ENCODE measurements at places on chromosomes 16 and 17.

- no peak for DNase-seq
Measured at GRCh38 chr17:19342611-19343255, 19.8 kb downstream of the B9D1 start.

GRCh38 chr16:67954421-67955196 lies 10.7 kb upstream of the LCAT start:
- DNase-seq: no peak

DNA sequence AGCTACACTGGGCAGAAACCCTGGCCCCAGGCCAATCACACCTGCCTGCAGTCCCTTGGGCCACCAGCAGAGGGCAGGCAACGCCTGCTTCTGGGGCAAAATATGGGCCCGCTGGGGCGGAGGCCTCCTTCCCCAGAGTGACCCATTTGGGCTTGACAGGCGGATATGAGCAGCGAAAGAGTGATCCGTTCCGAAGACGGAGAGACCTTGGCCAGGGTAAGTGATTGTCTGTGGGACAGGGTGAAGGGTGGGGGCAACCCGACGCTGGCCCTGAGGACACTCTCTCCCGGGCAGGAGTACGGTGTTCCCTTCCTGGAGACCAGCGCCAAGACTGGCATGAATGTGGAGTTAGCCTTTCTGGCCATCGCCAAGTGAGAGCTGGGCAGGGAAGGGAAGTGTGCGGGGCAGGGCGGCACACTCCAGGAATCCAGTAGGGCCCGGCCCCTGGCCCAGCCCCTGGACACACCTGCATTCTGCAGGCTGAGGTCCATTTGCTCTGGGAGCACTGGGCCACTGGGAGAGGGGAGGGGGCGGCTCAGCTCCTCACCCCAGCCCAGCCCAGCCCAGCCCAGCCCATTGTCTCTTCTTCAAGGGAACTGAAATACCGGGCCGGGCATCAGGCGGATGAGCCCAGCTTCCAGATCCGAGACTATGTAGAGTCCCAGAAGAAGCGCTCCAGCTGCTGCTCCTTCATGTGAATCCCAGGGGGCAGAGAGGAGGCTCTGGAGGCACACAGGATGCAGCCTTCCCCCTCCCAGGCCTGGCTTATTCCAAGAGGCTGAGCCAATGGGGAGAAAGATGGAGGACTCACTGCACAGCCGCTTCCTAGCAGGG lies 3.5 kb upstream of the NHERF1 start:
- peak; percentile 88 for DNase-seq

DNA sequence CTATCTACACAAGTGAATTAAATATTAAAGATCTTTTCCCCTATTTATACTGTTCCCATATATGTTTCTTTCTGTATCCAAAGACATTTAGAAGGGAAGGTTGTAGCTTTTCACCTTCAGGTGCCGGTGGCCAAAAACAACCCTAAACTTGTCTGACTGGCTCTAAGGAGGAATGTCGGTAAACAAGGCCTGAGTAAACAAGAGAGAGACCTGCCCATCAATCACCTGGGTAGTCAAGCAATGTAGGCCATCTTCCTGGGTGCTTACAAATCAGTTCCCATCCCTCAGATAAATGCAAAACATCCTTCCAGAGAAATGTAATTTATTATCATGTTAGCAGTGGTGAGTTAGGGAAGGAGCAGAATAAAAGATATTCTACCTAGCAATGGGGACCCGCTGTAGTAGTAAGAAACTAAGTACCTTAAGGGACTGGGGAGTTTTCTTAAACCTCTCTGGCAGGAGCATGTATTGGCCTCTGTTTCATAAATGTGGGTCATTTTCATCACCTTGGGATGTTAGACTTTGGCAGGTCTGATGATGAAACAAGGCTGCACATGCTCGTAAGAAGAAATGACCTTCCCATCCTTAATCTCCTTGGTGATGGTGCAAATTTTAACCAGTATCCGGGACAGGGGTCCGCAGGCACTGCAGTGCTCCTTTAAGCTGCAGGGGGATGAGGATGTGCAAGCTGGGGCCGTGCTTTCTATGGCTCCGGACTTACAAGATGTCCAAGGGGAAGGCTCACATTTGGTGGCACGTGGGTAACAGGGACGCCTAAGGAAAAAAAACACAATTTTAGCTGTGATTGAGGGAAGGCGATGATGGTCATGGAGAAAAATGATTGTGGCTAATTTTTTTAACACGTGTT lies 8.4 kb downstream of the KRT39 start:
- DNase-seq: no peak

DNA sequence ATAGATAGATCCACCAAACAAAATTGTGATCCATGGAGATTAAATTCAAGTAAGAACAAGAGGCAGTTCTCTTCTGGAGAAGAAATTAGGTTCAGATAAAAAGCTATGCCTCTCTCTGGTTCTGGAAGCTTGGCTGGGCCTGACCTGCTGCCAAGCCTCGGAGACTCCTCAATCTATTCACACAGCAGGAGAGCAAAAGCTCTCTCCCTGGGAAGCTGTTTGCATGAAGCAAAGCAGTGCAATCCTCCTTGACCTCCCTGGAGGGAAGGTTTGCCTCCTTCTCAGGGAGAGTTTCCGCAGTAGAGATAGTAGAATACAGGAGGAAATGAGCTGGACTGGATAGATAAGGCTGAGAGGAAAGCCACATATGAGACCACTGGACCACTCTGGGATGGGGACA lies 78.1 kb upstream of the GNAO1 start:
- no peak for DNase-seq

GRCh38 chr16:23020084-23020483 lies 129.2 kb downstream of the USP31 start:
- DNase-seq: no peak

GRCh38 chr16:81938326-81939163 lies 72.7 kb downstream of the SDR42E1 start:
- no peak for DNase-seq

DNA sequence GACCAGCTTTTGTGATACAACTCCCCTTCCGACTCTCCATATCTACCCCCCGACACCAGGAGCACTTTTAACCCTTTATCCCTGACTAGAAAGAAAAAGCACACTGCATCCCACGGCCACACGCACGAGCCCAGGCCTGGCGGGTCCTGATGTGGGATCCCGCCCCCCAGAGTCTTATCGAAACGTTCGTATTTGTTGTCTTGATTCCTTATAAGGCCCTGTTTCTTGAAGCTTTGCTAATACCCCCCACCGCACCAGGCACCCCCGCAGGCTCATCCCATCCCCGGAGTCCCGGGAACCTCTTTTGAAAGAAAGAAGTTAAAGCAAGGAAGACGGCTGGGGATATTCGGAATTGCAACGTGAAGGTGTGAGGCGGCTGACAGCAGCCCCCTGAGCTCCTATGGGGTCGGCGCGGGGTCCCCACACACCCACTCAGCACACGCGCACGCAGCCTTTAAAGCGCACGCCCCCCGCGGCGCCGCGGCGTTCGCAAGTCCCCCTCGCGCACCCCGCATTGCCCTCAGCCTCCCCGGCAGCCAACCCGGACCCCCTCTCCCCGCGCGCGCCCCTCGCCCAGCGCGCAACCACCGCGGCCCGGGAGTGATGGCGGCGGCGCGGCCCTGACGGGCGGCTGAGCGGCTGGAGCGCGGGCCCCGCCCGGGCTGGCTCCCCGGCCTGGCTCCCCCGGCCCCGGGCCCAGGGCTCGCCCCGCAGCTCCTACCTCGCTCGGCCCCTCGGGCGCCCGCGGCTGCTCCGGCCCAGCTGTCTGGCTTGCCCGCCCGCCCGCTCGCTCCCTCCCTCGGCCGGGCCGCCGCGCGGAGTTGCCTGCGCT lies 448 bp downstream of the STAT5B start:
- peak; percentile 46 for DNase-seq

DNA sequence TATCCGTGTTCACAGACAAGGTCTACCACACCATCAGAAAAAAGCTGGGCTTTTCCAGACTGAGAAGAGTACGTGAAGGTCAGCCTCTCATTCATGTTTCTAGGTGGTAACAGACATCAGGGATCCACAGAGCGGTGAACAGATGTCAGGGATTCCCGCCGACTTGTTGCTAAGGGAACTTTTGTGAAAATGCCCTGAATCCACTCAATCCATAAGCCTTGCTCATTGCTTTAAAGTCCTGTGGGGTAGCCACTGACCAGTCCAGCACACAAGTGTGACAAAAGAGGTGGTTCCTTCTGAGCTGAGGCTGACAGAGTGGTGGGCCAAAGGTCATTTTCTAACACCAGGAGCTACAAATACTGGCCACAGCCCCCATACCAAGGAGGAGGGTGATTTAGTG lies 5.9 kb downstream of the GAS7 start:
- no peak for DNase-seq

DNA sequence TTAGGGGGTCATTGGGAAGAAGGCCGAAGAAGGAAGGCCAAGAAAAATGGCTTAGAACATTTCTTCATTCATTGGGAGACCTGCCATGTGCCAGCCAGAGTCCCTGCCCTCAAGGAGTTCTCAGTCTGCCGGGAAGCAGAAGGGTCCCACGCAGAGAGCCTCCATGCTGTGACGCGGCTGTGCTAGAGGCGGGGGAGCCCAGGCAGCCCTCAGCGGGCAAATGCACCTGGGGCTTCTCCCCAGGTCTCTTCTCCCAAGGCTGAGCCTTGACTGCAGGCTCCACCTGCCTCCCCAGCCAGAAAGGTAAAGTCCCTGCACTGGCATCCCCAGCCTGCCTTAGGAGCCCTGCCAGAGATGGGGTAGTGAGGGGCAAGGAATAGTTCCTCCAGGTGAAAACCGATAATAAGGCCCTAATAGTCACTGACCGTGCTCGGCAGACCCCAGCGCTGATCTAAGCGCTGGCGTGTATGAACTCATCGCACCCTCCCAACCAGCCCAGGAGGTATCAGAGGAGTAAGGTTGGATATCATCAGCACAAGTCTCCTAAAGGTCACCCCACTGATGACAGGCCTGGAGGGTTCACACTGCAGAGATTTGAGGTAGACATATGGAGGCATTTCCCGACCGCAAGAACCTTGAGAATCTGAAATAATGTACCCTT lies 6.0 kb upstream of the CDR2L start:
- DNase-seq: no peak

DNA sequence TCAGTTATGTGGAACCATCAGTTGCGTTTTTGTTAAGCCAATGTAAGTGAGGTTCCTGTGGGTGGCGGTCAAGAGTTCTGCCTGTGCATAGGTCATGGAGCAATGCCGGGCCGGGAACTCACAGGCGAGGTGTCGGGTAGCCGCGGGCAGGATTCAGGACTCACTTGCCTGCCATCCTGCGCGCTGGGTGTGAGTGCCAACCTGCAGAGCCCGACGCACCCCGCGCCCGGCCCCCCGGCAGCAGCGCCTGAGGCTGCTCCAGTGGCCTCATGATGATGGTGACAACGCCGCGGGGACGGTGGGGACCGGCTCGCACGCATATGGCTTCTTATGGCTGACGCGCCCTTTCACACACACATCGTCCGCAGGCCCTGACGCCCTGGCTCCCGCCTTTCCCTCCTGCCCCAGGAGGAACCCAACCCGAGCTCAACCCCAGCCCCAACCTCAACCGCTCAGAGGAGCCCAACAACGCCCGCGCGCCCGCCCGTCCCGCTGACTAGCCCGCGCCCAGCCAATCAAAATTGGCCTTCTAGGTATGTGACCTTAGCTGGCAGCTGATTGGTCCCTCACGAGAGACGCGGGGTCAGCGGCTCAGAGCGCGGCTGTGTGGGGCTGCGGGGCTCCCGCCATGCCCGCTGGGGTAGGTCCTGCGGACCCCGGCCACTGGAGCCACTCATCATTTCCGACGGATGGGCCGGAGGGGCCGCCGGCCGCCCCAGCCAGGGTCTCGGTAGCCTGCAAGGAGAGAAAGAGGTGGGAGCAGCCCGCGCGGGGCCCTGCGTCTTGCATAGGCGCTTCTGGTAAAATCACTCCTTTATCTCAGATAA lies at the start of gene C16orf95:
C16orf95 (minus strand) TSS at position 470 of the 827 bp plus-strand sequence; CDS start at position 320, 150 bp downstream.
- DNase-seq: peak; percentile 100

DNA sequence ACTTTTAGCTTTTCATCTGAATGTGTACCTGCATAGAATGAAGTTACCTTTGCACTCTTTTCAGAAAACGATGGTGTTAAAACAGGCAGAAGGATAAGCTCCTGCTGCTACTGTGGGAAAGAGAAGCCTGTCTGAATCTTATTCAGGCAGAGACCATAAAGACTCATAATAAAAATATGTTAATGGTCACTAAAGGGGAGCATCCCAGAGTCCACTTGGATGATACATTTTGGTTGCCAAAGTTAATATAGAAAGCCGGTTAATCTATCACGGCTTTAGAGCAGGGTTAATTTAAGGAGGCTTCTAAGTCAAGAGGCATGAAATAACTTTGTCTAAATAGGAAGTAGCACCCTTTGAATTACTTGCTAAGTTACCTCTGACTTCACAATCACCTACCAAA lies 2.9 kb downstream of the MARCHF10 start:
- no peak for DNase-seq

- no peak for DNase-seq
Measured at GRCh38 chr17:72852277-72852938, 240.1 kb downstream of the SLC39A11 start.

GRCh38 chr16:46777804-46778203 lies 29.7 kb upstream of the MYLK3 start:
- DNase-seq: no peak

GRCh38 chr16:17026600-17027242 lies 444.0 kb downstream of the XYLT1 start:
- no peak for DNase-seq

GRCh38 chr16:12296406-12296805 lies 319.9 kb downstream of the SNX29 start:
- no peak for DNase-seq

DNA sequence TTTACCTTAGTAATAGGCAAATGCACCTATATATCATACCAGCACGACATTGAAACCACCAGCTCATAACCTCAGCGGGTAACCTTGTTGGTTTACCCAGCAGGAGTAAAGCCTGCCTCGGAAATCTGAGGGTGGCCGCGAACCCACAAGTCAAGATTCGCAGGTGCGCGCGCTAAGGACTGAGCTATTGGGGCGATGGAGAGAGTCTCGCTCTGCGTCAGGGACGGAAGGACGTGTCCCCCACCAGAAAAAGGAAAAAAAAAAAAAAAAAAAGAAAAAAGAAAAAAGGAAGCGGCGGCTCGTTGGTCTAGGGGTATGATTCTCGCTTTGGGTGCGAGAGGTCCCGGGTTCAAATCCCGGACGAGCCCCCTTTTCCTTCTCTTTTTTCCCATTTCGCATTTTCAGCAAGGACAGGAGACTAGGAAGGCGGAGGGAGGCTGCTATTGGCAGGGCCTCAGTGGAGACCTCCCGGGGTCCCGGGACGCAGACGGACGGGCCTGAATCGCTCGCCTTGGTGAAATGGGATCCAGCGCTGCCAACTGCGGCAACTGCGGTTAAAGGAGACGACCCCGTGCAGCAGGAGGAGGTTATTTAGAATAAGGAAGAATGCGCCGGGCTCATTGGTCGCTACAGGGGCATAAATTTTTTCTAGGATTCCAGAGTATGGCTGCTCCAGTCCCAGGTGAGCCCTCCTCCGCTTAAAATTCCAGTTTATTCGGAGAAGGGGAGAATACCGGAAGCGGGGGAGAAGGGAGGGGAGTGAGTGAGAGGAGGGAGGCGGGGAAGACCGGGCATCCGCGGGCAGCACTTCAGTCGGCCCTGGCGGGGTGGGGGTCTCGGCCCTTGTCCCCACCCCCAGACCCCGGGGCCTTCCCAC lies at the start of gene OR1F1:
OR1F1 (plus strand) TSS at position 407 of the 877 bp plus-strand sequence.
- no peak for DNase-seq

All from AG08396 (cell line).